ENCODE measurements at places on chromosomes 12 and 14.

DNA sequence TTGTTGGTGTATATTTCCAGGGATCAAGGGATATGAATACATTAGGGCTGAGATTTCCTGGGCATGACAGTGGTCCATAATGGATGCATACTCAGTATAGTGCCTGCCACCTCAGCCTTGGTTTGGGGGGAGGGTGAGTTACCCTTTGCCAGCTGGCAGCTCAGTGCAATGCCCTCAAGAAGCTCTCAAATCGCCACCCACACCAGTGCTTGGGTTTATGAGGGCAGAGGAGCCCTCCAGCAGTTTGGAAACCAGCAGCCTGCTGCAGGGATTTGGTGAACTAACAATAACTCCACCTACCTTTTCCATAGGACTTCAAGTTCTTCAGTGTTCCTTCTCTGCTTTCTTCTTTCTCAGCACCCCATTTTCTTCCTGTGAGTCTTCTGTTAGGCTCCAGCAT lies 218.9 kb downstream of the LRFN5 start:
- no peak for DNase-seq

- peak; percentile 63 for DNase-seq
Measured at GRCh38 chr12:570921-571794, 92.1 kb downstream of the NINJ2 start.

DNA sequence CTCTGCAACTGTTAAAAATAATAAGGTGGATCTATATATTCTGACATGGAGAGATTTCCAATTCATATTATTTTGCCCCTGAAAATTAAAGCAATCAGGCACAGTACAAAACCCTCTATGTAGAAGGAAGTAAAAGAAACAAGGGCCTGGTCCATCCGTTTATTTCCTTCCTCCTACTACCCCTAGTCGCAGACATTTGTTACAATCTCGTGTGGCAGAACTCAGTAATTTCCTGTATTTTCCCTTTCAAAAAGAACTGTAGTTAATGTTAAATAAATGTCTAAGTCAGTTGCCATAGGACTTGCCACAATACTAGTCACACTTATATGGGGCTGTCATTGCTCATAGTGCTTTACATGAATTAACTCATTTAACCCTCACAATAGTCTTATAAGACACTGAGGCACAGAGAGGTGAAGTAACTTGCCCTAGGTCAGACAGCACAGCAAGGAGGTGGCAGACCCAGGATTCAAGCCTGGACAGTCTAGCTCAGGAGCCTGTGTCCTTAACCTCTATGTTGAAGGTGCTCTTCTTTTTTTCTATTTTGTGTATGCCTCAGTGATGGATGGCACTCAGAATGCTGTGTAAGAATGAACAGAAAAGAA lies 24.2 kb downstream of the NINJ2 start:
- DNase-seq: no peak

DNA sequence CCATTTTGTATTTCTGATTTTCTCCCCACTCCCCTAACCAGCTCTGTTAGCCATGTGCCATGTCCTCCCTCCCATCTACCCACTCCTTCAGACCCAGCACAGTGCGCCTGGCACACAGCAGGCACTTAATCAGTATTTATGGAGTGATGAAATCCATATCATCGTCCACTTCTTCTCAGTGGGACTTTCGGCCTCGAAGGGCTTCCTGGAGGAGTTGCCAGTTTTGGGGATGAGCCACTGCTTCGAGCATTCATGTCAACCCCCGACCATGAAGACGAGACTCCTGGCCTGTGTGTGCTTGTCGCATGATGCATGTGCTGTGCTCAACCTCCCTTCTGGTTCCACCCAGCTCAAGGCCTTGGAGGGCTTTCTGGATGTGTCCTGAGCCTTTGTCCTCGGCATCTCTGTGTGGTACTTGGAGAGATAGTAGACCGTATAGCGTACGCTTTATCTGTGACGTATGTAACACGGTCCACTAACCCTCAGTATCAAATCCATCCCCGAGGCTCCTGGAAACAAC lies 119.5 kb upstream of the RTL1 start:
- no peak for DNase-seq

Measured in cerebellar cortex (tissue), 1 donor.